Activated T-helper 17 cell treated with anti-CD3 and anti-CD28 coated beads, Interleukin-2, amount 50 U/mL, for 72 hours (primary cell): ENCODE measurements at places on chromosomes 2 and 18. TPM values are rescaled to one million over a fixed set of nuclear protein-coding genes. Genes with fewer than 3 reads are reported as not detected.

Gene ZDBF2
- total RNA-seq = 14.0 TPM

DNA sequence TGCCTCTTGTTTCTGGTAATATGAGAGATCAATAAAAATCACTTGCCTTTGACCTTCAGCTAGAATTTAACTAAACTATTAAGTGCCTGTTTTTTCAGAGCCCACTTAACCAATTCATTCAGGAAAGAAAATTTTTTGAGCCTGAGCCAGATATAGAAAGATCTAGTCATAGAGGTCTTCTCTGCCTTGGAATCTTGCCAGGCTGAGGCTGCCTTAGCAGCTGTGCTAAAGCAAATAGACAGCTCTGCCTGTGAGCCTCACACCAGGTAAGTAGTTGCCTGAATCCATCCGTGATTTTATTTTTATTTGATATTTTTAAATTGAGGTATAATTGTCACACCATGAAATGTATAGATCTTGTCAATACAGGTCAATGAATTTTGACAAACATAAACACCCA, 27.4 kb downstream of the EVX2 start:
- no peak for ATAC-seq

DNA sequence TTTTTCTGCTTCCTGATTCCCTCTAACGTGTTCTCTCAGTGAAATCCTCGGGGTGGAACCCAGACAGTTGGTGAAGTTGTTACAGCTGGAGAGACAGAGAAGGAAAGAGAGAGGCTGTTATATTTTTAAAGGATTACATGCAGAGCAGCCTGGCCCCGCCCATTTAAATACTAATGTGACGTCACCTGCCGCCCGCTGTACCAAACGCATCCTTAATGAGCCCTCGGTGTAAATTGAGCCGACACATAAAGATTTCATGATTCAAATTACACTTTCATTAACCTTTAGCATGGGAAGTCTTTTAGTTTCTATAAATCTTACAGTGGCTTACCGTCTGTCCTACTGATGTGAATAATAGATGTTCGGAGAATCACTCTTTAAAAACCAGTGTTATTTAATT, 164.0 kb upstream of the SIX3 start:
- ATAC-seq = no peak

DNA sequence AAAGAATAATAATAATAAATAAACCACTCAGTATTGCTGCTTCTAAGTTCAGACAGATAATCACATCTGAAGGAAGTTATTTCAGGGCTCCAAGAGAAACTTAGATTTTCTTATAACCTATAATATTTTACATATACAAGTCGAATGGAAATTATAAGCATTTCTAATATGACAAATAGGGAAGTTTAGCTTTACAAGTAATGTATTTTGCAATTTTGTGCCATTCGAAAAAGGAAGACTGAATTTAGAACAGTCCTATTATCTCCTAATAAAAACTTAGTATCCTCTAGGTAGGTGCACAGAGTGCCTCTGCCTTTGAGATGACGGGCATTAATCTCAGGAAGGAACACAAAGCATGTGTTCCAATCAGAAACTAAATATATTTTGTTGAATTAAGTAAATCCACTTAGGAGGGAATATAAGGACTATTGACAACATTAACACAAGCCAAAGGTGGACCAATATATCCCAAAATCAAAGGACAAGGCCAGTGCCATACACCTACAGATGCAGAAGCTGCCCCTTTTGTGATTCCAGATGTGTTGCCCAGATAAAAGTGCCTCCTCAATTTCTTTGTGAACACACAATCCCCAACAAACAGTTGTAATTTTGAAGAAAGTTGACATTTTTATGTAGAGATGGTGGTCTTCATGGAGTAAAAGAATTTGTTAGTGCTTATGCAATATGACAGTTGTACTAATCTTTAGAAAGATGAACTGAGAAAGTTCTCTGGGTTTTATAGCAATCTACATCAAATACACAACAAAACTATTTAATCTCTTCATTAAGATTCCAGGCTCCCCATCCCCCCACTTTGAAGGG, 36.6 kb downstream of the PTCD3 start:
- no peak for ATAC-seq

Gene MAP3K19
- total RNA-seq = not detected

Gene PPP1R1C
- not detected for total RNA-seq

Gene ANKRD30B
- total RNA-seq = not detected

Gene VPS54
- total RNA-seq = 7.9 TPM

GRCh38 chr2:60826111-60826510, 55.3 kb upstream of the REL start:
- peak; percentile 18 for ATAC-seq

Gene SCN1A
- total RNA-seq = not detected

GRCh38 chr2:114384441-114384840, 58.0 kb upstream of the DPP10 start:
- ATAC-seq = no peak

GRCh38 chr18:23451491-23451890, 1.6 kb upstream of the RIOK3 start:
- no peak for ATAC-seq
